Left forelimb (tissue), 1 donor: ENCODE measurements at places on chromosomes 4 and X.

GRCh38 chrX:28586981-28587551, at the start of gene IL1RAPL1:
IL1RAPL1 (plus strand) TSS chrX:28587446.
- DNase-seq: no peak

DNA sequence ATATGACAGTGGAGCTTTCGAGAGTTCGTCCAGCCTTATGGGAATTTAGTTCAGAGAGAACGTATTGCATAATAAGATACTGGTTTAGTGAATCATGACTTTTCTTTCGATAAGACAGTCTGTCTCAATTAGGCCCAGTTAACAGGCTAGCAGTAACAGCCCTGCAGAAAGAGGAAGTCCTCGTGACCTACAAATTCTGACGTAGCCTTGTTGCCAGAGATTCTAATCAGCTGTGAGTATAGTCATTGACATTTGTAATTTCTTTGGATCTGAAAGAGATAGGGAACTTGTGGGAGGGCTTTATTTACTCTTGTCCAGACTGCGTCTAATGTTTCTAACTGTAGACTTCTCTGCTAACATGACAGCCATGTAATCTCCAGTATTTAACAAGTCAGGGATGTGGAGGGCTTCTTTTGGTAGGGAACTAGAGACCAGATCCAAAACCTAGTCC, 15.8 kb downstream of the ART3 start:
- no peak for DNase-seq

- no peak for DNase-seq
These were observed 265.4 kb downstream of the RAPGEF2 start for GRCh38 chr4:159368320-159368719.

DNA sequence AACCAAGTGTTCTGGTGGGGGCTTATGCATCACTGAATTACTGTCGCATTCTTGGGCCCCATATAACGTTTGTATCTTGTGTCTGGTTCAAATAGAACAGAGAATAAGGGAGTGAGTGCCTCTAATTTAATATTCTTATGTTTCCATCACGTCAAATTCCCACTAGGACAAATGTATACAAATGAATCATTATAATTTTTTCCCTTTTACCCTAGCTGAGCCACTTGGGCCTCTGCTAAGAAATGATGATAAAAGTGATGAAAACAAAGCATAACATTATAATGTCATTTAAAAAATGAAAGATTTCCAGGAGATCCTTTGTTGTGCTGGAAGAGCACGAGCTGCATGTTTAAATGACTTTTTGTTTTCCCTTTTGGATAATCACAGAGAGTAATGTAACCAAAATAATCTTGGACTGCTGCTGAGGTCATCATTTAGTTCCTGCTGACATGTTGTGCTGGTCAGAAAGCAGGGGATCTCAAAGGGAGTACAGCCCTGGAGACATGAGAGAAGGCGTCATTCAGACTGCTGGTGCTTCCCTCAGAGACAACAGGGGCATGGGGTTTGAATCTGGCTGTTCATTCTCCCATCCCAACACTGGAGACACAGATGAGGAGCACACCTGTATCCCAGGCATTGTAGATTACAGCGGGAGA, 105.1 kb upstream of the SCOC start:
- DNase-seq: no peak

- no peak for DNase-seq
These were observed 18.9 kb upstream of the MRFAP1 start for GRCh38 chr4:6621556-6621927.

DNA sequence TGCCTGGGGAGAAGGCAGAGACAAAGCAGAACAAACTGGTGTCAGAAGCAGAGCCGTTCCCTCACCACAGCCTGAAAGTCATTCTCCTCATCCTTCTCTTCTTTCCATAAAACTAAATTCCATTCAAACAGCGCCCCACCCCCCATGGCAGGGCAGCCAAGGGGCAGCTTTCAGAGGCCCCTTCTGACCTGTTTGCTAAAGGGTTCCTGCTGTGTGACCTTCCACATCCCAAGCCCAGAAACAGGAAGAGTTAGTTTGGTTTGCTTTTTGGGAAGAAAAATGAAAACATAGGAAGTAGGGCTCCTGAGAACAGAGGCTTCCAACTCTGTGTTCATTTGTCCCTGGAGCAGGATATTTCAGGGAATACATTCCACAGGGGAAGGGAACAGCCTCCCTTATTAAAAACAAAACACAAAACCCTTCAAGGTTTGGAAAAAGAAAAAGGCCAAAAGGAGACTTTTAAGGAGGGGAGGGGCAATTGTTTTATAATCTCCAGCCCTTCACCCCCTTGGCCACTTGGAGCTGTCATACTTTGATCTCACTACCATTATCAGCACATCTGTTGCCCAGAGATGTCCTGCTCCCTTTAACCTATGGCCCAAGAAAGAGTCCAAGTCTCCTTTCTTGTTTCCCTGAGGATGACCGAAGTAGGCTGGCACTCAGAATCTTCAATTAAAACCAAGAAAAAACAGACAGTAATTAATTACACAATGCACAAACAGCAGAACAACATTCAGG, 25.3 kb downstream of the STARD8 start:
- no peak for DNase-seq

DNA sequence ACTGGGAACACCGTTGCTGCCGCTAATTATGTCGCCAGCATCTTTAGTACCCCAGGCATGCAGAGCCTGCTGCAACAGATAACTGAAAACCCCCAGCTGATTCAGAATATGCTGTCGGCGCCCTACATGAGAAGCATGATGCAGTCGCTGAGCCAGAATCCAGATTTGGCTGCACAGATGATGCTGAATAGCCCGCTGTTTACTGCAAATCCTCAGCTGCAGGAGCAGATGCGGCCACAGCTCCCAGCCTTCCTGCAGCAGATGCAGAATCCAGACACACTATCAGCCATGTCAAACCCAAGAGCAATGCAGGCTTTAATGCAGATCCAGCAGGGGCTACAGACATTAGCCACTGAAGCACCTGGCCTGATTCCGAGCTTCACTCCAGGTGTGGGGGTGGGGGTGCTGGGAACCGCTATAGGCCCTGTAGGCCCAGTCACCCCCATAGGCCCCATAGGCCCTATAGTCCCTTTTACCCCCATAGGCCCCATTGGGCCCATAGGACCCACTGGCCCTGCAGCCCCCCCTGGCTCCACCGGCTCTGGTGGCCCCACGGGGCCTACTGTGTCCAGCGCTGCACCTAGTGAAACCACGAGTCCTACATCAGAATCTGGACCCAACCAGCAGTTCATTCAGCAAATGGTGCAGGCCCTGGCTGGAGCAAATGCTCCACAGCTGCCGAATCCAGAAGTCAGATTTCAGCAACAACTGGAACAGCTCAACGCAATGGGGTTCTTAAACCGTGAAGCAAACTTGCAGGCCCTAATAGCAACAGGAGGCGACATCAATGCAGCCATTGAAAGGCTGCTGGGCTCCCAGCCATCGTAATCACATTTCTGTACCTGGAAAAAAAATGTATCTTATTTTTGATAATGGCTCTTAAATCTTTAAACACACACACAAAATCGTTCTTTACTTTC, 1.8 kb downstream of the UBQLN2 start:
- DNase-seq: no peak

GRCh38 chrX:145821291-145821897, 3.8 kb downstream of the SLITRK2 start:
- DNase-seq: peak; percentile 61

DNA sequence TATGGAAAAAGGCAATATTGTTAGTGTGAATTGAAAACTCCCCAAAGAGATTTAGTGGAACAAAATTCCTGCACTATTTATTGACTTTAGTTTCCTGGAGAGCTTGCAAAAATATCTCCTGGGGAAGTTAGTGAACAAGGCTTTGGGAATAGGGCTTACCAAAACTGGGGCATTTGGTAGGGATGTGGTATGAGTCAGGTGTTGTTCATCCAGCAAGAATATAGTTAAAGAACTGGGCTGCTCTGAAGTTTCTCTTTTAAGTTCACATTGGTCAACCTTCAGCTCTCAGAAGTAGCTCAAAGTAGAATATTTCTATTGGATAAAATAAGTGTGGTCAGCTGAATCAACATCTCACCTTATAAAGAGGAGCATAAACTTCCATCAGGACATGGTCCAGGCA, 185.0 kb downstream of the CPE start:
- no peak for DNase-seq

- no peak for DNase-seq
These were observed 850.9 kb downstream of the FAM133A start for GRCh38 chrX:94524867-94525266.

DNA sequence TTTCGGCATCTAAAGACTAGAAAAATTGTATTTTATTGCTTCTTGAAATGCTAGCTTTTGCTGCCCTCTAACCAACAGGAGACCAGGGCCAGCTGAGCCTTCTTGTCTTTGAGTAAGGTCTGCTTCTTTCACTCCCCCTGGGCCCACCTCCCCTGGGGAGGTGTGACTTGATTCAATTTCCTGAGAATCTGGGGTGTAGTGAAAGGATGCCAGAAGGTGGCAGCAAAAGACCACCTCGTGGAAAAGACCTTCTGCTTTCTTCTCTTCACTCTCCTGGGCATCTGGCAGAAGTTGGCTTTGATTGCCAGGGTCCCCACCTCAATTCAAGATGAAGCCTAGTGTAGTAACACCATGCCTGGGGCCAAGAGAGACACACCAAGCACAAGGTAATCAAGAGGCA, 96.5 kb upstream of the MAOA start:
- no peak for DNase-seq

- no peak for DNase-seq
These were observed 70.6 kb downstream of the DHX15 start for GRCh38 chr4:24513718-24514117.

GRCh38 chr4:104519588-104519987, 24.9 kb upstream of the CXXC4 start:
- DNase-seq: no peak

DNA sequence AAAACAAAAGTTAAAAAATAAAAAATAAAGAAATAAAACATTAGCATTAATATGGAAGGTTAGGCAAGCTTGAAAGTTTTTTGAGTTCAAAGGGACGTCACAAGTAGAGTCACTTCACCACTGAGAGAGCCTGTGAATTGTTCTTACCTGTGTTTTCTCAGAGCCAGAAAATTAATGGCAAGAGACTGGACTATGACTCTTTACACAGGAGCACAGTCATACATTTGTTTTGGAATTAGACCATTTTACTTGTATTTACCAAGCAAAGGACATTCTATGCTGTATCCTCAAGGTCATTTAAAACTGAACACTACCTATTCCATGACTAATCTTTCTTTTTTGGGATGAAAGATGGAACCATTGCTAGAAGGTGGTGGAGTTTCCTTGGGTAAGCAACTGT, 346.1 kb downstream of the FAM47B start:
- no peak for DNase-seq

GRCh38 chr4:176198316-176198903, 3.0 kb upstream of the SPATA4 start:
- no peak for DNase-seq

DNA sequence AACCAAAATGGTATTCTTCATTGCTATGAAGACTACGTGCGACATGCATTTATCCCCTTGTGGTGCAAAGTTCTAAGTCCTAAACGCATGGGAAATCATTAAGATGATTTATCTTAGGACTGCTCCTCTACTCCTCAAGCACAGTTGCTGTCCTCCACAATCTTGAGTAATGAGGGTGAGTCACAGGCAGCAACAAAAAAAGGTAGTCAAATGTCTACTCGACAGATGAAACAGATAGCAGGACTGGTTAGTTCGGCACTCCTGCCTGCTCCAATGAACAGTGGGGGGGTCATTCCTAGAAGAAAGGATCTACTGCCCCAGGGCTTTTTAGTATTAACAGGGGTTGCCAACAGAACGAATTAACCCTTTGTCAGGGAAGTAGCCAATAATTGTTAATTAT, 233.7 kb upstream of the FGF13 start:
- DNase-seq: no peak

DNA sequence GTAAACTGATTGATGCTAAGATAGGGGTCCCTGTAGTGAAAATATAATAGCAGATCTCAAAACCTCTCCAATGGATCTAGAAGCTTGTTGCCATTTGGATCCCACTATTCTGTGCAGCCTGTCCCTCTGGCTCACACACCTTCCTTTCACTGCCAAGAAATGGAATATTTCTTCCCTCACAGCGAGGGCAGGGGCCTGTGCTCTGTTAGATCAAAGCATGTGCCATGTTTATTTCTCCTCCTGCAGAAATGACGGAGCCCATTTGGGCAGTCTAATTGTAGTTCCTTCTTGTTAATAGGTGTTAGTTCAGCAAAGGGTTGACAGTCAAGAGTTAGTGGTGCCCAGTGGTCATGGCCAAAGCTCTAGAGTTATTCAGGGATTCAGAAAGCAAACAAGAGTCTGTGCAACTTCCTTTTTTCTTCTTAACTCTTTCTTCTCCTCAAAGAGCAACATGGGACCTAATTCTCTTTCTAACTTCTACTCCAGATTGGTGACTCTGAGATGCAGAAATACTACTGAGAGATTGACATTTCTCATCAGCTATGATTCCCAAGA, 106.8 kb downstream of the STOX2 start:
- DNase-seq: no peak

GRCh38 chr4:112927544-112927943, 121.9 kb upstream of the ANK2 start:
- no peak for DNase-seq

DNA sequence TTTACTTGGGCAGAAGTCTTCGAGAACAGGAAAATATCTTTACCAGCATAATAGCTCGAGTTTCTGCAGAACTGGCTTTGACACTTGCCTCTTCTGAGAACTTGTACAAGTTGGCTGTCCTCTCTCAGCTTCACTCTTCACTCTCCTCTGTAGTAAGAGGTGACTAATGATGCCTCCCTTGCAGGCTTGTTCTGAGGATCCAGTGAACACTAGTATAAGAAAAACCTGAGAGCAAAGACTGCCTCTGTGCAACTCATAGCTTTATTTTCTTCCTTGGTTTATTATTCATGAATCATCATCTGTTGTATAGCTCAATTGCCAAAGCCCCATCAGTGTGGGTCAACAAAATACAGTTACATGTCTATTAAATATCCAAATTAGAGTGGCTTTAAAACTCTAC, 266.7 kb upstream of the CLNK start:
- no peak for DNase-seq

DNA sequence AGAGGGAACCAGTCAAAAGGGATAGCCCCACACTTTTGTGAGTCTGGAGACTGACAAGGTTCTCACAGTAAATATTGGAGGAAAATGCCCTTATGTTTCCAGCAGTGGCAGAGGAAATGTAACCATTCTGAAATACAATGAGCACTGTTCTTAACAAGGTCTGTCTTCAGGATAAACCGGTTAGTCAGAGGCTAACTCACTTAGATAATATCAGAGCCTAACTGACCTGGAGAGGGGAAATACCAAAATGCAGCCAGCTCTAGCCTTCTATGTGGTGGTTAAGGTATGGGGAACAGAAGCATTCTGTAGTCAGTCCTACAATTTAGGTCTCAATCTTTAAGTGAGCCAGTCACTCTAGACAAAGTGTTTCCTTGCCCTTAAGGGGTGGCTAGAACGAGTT, 70.8 kb downstream of the TBCK start:
- DNase-seq: no peak

DNA sequence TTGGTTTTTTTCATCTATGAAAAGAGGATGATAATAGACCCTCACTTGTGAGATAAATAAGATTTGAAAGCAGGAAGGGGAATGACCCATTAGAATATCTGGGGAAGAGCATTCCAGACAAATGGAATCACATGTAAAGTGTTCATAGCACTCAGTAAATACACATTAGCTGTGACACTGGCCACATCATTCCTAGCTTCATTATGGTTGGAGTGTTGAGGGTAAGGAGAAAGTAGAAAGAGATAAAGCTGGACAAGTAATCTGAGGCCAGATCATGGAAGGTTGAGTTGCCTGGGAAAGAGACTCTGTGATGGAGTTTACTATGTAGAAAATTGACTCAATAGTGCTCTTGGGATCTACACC, 6.9 kb upstream of the PGRMC1 start:
- DNase-seq: no peak

GRCh38 chr4:8292478-8293107, 23.0 kb downstream of the HTRA3 start:
- no peak for DNase-seq
